ENCODE measurements at places on chromosomes 1 and 21.

DNA sequence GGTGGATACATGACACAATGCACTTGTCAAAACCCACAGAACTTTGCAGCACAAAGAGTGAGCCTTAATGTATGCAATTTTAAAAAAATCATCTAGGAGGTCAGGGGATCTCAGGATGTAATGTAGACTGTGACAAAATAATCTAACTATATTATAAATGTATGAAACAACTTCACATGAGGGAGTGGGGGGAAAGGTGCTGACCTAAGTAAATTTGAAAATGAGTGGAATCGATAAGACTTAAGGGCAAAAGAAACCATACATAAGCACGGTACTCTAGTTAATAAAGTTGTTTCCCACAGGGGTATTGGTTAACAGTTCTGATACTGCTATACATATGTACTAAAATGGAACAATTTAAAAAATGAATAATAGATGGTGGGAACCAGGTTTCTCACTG, 64.7 kb downstream of the PRPF38A start:
- DNase-seq: no peak

DNA sequence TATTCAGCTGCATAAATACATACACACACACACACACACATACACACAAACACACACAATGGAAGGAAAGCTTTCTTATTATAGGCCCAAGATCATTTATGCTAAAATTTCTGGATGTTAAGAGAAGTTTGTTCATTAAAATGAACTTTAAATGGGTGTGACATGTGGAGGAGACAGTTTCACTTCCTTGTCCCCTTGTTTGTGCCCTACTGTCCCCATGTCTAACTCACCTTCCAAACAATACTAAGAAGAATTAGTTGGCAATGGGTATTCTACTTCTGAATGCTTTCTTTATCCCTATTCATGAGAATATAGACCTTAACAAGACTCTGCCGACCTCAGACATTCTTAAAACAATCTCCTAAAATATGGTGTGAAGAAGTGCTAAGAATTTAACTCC, 63.5 kb upstream of the NRIP1 start:
- DNase-seq: no peak

- no peak for DNase-seq
Measured at GRCh38 chr1:22550021-22550420, 13.3 kb upstream of the EPHA8 start.

- DNase-seq: no peak
Measured at GRCh38 chr1:16012590-16013219, 5.1 kb downstream of the HSPB7 start.

All from effector CD8-positive, alpha-beta T cell (primary cell).